ENCODE measurements at places on chromosomes 1 and 21. TPM values are rescaled to one million over a fixed set of nuclear protein-coding genes. Genes with fewer than 3 reads are reported as not detected.
A peak's percentile ranks its signal among the peaks of the same experiment; 100 is the strongest.

USH2A gene
- total RNA-seq, result not detected

TFB2M gene
- total RNA-seq, result 9.9 TPM

DNA sequence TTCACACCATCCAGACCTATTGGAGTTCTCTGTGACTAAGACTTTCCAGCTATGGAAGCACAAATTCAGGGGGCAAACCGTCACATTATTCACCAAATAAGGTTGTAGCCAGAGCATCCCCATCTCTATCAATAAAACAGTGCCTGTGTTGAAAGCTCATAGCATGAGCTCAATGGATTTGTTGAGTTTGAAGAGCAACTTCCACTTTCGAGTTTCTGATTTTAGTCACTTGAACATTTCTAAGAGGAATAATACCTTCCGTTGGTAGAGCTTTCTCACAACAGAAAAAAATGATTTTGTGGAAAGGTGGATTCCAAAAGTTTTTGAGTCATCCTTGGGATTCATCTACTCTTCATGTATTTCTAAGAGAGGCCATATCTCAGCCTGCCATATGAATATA lies 13.0 kb upstream of the ELAVL4 start:
- peaks cover 3% of the 10 kb centered on the region for H3K27me3 ChIP-seq
- no peaks in the 10 kb centered on the region for H3K36me3 ChIP-seq
- no peak overlapping the region for H3K4me3 ChIP-seq
- no peak for DNase-seq

GRCh38 chr21:14483296-14483695 lies 62.8 kb downstream of the SAMSN1 start:
- no peaks in the 10 kb centered on the region for H3K36me3 ChIP-seq
- H3K4me3 ChIP-seq, result no peak overlapping the region
- H3K27ac ChIP-seq, result no peak overlapping the region
- no peaks in the 10 kb centered on the region for H3K27me3 ChIP-seq
- no peaks in the 10 kb centered on the region for H3K4me1 ChIP-seq

FCN3 gene
- 4.7 TPM for total RNA-seq

- no peak overlapping the region for H3K4me3 ChIP-seq
- H3K36me3 ChIP-seq, result no peaks in the 10 kb centered on the region
- peaks cover 4% of the 10 kb centered on the region for H3K4me1 ChIP-seq
- no peak for DNase-seq
Observed at GRCh38 chr1:244214009-244214967, 163.2 kb downstream of the ZBTB18 start.

GRCh38 chr21:32658524-32658923 lies 46.3 kb upstream of the CFAP298 start:
- H3K27ac ChIP-seq, result no peak overlapping the region
- H3K4me1 ChIP-seq, result no peaks in the 10 kb centered on the region
- DNase-seq, result no peak
- H3K27me3 ChIP-seq, result no peaks in the 10 kb centered on the region
- H3K4me3 ChIP-seq, result no peak overlapping the region

DNA sequence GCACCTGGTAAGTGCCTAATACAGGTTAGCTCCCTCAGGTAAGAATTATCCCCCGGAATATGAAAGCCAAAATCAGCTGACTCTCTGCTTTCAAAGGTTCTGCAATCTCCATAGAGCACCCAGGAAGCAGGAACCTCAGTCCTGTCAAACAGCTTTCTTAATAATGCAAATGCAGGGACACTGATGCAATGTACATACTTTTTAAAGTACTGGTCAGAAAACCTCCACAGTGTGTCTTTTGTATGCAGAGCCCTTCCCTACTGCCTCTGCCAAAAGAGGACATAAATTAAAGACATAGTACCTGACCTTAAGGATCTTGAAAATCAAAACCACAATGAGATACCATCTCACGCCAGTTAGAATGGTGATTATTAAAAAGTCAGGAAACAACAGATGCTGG lies 365.0 kb upstream of the KAZN start:
- no peaks in the 10 kb centered on the region for H3K36me3 ChIP-seq
- no peaks in the 10 kb centered on the region for H3K4me1 ChIP-seq
- DNase-seq, result no peak

- H3K4me3 ChIP-seq, result no peak overlapping the region
- H3K27me3 ChIP-seq, result no peaks in the 10 kb centered on the region
- H3K4me1 ChIP-seq, result peaks cover 19% of the 10 kb centered on the region
- no peak overlapping the region for H3K27ac ChIP-seq
- no peaks in the 10 kb centered on the region for H3K36me3 ChIP-seq
- no peak for DNase-seq
Observed at GRCh38 chr1:33056426-33056825, 19.7 kb upstream of the AK2 start.

- no peak overlapping the region for H3K27ac ChIP-seq
- no peaks in the 10 kb centered on the region for H3K36me3 ChIP-seq
- H3K4me1 ChIP-seq, result peaks cover 31% of the 10 kb centered on the region
- DNase-seq, result no peak
- no peak overlapping the region for H3K4me3 ChIP-seq
Observed at GRCh38 chr1:25737130-25737529, 62.9 kb upstream of the SELENON start.

GRCh38 chr1:22341791-22342605 lies 109.7 kb upstream of the ZBTB40 start:
- H3K36me3 ChIP-seq, result no peaks in the 10 kb centered on the region
- peaks cover 57% of the 10 kb centered on the region for H3K27me3 ChIP-seq
- H3K27ac ChIP-seq, result no peak overlapping the region

DNA sequence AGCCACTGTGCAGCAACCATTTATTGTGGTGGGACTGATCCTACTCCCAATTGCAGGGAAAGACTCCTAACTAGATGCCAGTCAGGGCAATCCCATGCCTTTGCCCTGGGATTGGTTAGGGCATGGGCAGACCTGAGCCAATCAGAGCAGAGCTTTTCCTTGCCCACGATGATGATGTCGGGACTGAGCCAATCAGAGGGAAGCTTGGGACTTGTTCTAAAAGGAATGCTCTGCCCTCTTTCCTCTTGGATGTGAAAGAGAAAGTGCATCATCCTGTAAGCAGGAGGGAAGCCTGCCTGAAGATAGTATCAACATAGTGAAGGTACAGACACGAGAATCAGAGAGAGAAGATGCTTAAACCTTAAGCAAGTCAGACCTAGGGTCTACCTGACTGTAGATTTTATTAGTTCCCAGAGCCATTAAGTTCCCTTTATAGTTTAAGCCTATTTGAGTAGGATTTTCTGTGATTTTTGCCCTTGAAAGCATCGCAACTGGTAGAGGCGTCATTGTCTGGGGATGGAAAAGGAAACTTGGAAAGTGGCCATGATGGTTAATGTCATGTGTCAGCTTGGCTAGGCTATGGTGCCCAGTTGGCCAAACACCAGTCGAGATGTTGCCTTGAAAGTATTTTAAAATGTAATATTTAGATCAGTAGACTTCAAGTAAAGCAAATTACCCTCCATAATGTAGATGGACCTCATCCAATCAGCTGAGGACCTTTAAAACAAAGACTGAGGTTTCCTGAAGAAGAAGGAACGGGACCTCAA lies 19.9 kb downstream of the IRF2BP2 start:
- no peaks in the 10 kb centered on the region for H3K27me3 ChIP-seq
- DNase-seq, result no peak
- peaks cover 29% of the 10 kb centered on the region for H3K4me1 ChIP-seq
- H3K27ac ChIP-seq, result peak overlapping the region; percentile 86
- H3K4me3 ChIP-seq, result no peak overlapping the region
- no peaks in the 10 kb centered on the region for H3K36me3 ChIP-seq

CFHR1 gene
- not detected for total RNA-seq

GUCA2A gene
- total RNA-seq, result not detected

- peaks cover 2% of the 10 kb centered on the region for H3K4me1 ChIP-seq
- DNase-seq, result no peak
- H3K36me3 ChIP-seq, result no peaks in the 10 kb centered on the region
- no peak overlapping the region for H3K4me3 ChIP-seq
- no peak overlapping the region for H3K27ac ChIP-seq
Observed at GRCh38 chr1:32907435-32907834, 6.2 kb upstream of the TMEM54 start.

Data from suprapubic skin (tissue), 4 donors.